Fibroblast of skin of back (primary cell): ENCODE measurements at places on chromosomes 1 and 21.

DNA sequence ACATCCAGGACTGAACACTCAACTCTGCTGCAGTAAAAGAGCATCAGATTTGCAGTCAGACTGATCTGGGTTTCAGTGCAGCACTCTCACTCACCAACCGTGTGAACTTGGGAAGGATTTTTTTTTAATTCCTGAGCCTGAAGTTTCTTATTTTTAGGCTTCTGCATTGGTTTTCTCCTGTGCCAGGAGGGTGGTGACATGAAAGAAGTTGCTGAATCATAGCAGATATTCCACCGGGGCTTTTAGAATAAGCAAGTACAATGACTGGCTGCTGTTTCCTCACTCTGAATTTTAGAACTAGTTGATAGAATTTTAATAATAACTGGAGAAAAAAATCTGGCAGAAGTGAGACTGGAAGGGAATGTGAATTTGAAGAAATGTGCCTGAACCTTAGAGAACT, 11.6 kb downstream of the ADAM30 start:
- no peak for DNase-seq

DNA sequence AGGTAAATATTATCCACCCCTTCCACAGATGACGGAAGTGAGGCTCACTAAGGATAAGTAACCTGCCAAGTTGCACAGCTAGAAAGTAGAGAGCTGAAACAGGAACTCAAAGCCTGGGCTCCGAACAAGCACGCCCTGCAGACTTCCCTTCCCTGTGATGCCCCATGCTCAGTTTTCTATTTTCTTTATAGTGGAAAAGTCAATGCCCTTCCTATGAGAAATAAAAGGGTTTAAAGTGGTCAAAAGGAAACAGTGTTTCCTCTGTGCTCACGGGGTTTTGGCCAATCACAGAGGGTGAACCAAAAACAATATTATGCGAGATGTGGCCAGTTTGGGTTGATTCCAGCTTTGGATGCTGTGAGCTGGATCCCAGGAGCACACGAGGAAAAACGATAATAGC, 44.5 kb downstream of the DDR2 start:
- DNase-seq = no peak

- no peak for DNase-seq
Measured at GRCh38 chr1:43664369-43664768, 14.4 kb downstream of the KDM4A start.

DNA sequence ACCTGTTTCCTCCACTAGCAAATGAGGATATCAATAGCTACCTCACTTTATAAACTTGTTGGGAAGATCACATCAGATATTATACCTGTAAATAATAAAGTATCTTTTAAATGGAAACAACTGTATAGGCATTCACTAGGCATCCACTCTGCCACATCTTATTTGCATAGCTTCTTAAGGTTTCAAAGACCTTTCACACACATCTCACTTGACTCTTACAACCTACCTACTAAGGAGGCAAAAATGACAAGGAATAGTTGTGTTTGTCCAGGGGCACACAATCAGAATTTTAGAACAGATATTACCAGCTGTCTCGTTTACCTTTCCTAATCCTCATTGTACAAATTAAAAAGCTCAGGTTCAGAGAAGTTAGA, 51.5 kb downstream of the VANGL2 start:
- DNase-seq = no peak

GRCh38 chr21:29616209-29616751, 317.6 kb downstream of the BACH1 start:
- no peak for DNase-seq

- DNase-seq = peak; percentile 48
Measured at GRCh38 chr21:26753822-26754221, 91.4 kb downstream of the ADAMTS1 start.

GRCh38 chr1:221470000-221470698, 271.7 kb downstream of the DUSP10 start:
- no peak for DNase-seq

DNA sequence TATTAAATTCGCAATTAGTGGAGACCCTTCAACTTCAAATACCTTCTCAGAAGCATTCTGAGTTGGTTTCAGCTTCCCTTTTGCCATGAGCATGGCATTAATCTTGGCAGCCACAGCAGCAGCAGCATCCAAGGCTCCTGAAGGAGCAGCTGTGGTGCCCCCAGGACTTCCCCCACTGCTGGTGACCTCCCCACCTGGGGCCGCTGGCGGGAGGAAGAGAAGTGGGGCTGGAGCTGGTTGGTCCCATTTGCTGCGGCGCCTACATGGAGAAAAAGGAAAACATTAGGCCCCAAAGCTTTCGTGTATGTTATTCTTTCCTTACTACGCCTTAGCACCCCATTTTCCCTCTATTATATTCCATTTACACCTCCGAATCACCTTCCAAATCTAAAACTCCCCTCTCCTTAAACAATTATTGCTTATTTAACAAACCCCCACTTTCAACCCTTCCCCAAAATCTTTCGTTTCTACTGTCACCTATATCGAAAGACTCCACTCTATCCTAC, 569 bp downstream of the KHDC4 start:
- DNase-seq = no peak

GRCh38 chr1:23102289-23102688, 66.4 kb downstream of the LUZP1 start:
- peak; percentile 80 for DNase-seq

DNA sequence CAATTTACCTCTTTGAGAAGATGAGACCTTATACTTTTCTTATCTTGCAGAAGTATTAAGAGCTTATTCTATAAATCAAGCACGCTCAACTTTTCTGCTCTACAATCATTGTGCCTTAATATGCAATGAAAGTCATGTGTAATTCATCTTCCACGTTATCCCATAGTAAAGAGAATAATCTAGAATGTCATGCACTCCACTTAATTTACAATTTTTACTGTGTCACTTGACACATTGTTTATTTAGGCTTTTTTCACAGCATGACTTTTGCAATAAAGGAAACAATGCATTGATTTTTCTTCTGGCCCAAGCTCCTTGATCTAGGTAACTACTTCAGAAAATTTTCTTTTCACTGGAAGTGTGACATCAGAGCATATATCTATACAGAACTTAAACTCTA, 290.9 kb downstream of the HHIPL2 start:
- DNase-seq = no peak

DNA sequence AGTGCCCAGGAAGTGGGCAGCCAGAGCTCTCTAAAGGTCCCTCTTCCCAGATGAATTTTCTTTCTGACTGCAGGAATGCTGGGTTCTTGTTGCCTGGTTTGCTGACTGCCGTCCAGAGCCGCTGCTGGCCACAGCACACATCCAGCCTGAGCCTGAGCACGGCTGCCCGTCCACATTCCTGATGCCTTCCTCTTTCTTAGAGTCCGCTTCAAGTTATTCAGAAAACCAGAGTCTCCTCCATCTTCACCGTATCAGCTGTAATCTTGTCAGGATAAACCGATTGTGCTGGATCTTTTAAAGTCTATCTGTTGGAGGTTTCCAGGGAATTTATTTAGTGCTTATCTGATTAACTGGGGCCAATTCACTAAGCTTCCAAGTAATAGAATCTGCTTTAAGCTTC, 84.8 kb upstream of the BCAR3 start:
- DNase-seq = no peak

- no peak for DNase-seq
Measured at GRCh38 chr1:218930472-218931241, 243.0 kb upstream of the LYPLAL1 start.

DNA sequence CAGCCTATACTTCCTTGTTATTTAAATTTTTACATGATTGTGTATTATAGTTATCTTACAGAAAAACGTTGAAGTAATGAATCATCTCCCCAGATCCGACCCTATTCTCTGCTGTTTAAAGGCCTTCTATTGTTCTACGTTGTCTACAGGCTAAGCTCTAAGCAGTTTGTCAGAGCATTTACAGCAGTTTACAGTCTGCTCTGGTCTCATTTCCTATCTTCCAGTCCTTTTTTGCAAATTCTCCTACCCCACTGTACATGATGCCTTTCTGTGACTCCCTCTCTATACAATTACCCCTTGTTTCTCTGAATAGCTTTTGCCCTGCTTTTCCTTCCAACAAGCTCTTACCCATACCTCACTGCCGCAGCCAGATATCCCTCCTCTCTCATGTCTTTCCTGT, 319.2 kb upstream of the FMN2 start:
- no peak for DNase-seq
